ENCODE measurements at places on chromosomes 1 and 21.

DNA sequence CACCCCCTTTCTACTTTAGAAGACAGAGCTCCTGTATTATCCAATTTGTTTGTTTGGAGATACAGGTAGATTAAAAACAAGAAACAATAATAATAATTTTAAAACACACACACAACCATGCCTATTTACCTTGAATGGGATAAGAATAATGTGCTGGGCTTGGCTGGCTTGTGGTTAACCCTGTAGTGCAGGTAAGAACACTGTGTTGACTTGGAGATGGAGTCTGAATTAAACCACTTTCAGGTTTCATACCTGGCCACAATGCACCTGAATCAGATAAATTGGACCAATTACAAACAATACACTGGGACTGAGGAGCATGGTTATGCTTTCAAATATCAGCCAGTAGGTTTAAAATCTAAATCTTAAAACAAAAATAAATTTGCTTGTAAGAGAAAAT, 60.8 kb downstream of the EYA3 start:
- DNase-seq: no peak

GRCh38 chr1:147585640-147586383, 44.5 kb downstream of the BCL9 start:
- DNase-seq: no peak

DNA sequence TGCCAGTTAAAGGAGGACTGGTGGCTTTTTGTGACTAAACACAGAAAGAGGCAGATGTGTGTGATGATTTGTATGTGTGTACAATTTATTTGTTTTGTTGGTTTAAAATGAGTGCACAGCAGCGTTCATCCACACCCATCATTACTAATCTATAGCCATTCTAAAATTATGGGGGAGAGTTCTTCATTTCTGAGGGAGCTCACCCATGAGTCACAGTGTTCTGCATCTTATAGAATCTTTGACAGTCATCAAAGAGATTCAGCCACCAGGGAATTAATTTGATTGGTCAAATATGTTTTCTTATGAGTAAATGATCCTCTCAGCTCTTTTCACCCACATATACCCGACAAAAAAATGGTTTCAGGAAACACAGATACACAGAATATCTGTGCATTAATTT, 147.9 kb downstream of the GREM2 start:
- DNase-seq: no peak

- no peak for DNase-seq
Observed at GRCh38 chr1:156460525-156460924, 40.0 kb downstream of the MEF2D start.

- DNase-seq: no peak
Observed at GRCh38 chr1:29416267-29417146, 180.2 kb downstream of the PTPRU start.

DNA sequence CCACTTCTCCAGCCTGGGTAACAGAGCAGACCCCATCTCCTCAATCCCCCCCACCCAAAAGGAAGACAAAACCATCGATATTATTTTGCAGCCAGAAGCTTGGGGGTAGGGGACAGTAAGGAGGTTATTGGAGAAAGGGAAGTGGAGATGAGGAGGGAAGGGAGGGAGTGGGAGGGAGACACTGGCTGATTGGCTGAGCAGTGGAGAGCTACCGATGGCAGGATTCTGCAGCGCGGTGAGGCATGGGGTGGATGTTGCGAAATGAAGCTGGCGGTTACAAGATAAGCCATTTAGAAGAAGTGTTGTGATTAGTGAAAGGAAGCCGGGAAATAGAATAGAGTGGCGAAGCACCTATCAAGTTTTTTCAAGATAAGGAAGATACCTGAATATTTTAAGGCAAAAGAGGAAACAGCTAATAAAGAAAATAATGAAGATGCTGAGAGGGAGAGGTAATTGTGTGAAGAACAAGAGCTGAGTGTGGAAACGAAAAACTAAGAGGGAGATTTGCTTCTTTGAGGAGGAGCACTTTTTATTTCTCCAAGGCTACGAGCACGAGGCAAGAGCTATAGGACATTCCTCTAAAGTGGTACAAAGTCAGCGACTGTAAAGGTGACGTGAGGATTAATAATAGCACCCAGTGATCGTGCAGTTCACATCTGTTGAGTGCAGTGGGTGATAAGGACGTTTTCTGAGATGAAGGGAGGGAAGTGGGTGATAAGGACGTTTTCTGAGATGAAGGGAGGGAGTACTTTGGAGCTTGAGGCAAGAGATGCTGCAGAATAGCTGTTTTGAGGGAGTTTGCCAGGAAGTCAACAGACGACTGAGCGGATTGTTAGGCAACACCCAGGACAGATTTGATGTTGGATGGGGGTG, 103.2 kb upstream of the KIF26B start:
- no peak for DNase-seq

DNA sequence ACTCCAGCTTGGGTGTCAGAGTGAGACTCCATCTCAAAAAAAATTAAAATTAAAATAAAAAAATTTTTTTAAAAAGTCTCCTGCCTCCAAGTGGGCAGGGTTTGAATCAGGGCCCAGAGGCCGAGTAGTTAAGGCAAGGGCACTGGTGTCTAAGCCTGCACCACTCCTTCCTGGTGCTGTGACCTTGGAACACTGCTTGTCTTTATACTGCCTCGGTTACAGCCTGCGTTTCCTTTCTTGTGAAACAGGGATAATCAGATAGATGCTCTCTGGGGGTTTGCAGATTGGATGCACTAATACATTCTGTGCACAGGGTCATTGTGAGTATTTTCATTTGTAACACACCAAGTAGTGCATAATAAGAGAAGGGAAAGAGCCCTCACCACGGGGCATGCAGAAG, 58.4 kb upstream of the EFHD2 start:
- no peak for DNase-seq

GRCh38 chr1:17265162-17265561, 16.3 kb downstream of the PADI3 start:
- DNase-seq: no peak

DNA sequence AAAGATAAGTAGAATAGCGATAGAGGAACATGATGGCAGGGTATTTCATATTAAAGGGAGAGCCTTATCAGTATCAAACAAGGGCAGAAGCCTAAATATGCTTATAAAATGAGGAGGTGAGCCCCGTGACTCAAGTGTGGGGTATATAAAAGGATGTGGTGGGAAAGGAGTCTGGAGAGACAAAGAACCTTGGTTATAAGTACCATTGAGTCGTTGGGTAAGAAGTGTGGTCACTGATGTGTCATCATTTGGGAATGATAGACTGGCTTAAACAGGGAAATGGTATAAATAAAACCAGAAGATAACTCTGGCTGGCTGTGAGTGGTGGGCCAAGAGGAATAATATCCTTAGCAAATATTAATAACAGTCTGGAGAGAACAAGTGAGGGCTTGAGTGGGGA, 10.9 kb upstream of the CD5L start:
- no peak for DNase-seq

GRCh38 chr1:11188858-11189451, at the start of gene ANGPTL7:
Gene ANGPTL7 (plus strand): TSS chr1:11189355. CDS start chr1:11189580, 225 bp downstream.
- no peak for DNase-seq

DNA sequence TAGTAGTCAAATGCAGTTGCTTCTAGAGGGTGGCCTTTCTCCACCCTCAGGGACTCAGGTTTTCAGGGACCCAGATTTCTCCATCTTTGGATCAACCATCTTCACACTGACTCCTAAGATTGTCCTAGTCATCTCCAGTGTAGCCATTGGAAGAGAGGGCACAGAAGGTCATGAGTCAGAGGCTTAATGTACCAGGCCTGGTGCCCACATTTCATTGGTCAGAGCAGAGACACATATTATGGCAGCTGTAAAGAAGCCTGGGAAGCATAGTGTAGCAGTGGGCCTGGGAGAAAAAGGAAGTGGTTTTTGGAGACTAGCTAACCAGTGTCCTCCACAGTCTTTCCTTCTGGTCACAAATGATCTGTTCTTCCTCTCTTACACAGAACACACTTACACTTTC, 122.5 kb downstream of the GIPC2 start:
- no peak for DNase-seq

DNA sequence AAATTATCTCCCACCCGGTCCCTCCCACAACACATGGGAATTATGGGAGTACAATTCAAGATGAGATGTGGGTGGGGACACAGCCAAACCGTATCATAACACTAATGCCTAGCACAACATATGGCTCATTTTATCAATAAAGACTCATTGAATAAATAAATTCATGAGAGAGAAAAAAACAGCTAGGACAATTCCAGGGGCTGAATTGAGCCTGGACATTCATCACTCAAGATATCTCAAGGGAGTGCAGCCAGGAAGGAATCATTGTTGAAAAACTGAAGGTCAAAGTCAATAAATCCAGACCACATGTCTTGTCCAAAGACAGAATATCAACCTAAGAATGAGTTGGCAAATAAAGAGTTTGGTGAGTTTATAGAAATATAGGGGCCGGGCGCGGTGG, 644.1 kb downstream of the PLPP3 start:
- no peak for DNase-seq

DNA sequence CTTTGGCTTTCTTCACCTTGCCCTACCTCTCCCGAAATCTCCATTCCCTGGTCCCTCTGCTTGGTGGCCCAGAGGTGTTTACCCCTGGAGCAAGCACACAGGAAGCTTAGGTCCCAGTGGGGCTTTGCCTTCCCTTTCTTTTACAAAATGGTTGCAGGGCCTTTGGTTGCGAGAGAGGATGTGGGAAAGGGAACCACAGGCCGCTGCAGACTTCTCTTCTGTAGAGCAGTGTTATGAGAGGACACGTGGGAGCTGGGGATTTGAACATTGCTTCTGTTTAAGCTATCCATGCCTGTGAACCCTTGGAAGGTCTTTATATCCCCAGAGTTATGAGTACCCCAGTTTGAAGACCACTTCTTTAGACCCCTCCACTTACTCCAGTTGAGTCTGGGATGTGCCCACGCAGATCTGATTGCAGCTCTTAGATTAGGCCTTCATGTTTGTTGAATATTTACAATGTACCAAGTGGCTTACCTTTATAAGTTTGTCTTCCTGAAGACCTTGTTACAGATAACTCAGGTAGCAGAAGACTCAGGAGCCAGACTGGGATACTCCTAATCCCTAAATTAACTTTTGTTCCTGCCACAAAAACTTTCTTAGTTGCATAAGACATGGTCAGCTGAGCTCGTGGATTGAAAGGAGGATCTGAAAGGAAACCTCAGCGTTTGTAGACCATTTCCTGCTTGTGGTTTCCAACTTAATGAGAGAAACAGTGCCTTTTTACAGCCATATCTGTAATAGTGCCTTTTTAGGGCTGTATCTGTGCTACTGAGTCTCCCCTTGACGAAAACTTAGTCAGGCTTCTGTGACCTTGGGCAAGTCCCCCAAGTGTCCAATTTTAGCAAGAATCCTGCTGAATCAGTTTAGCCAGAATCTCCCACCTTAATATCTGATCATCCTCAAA, 21.9 kb upstream of the IVNS1ABP start:
- no peak for DNase-seq

DNA sequence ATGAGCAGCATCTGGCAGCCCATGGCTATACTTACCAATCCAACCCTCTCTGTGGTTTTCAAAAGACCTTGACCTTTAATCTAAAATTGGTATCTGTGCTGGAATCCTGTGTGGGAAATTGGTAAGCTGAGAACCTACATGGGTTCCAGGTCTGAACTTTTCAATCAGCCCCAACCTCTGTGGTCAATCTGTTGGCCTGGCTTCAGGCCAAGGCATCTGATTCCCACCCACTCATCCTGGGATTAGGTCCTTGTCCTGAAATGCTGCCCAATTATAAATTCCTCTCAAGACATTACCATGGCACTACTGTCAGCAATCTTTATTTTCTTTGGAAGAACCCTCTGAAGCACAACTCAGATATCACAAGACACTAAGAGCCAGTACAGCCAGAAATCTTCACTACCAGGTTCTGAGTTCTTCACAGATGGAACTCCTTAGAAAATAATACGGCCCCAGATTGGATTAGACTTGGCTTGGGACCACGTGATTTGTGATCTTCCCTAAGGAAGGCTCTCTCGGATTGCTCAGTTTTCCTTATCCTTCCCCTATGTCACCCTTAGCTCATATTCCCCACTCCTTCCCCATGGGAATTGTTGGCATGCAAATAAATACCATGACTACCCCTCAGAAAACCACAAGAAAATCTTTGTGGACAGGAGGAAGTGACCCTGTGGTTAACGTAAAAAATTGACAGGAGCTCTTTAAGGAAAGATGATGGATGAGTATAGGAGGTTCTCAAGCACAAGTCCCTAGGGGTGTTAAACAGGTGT, 207.9 kb upstream of the ST6GALNAC5 start:
- no peak for DNase-seq

- peak; percentile 26 for DNase-seq
Observed at GRCh38 chr1:65958561-65959350, 166.1 kb downstream of the PDE4B start.

GRCh38 chr1:11355559-11356475, 82.8 kb downstream of the UBIAD1 start:
- DNase-seq: no peak

DNA sequence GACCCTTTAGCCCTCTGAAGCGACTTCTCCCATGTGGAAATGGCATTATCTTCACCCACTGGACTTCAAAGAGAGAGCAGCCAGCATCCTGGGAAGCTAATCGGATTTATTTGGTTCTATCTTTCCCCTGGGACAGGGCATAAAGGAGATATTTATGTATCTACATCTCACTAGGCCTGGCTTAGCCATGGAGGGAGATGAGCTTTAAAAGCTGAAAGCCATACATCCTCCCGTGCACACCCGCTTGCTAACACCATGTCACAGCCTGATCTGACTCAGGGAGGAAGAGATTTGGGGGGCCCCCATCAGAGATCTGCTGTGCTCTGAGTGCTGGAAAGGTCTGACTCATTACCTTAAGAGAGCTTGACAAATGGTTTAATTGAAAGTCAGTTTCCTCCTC, 155.9 kb downstream of the PLXNA2 start:
- no peak for DNase-seq

GRCh38 chr21:35976481-35976880, 83.8 kb downstream of the SETD4 start:
- DNase-seq: no peak

DNA sequence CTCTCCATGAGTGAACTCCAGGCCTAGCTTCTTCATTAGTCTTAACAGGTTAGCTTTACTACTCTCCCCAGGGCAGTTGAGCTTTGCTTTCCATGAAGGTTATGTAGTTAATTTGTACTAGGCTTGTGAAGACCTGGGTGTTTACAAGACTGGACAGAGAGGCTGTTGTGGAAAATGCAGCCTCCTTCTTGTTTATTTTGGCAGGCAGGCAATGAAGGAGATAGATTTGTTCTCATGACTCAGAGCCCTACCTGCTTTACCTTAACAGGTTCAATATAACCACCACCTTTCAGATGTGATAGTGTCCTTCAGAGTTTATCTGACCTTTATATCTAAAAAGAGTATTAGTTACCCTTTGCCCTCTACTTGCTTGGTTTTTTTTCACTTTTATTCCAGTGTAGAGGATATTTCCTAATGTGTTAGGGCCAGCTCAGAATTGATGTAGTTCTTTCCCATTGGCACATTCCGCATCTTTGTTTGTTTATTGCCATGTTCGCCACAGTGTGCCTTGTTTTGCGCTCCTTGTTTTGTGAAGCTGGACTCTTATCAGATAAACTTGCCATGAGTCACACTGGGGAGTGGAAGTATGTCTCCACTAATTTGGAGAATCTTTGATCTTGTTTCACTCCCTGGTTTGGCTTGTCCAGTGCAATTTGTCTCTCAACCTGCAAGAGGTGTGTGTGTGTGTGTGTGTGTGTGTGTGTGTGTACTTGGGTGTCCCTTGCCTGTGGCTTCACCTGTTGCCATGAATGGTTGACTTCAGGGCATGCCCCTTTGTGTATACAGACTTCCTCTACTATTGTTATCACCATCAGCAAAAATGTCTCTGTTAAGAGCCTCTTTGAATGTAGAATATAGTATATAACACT, 87.4 kb upstream of the MACF1 start:
- DNase-seq: no peak

GRCh38 chr1:226648421-226648820, 90.7 kb downstream of the ITPKB start:
- no peak for DNase-seq
